ENCODE measurements at places on chromosomes 5 and 9.

DNA sequence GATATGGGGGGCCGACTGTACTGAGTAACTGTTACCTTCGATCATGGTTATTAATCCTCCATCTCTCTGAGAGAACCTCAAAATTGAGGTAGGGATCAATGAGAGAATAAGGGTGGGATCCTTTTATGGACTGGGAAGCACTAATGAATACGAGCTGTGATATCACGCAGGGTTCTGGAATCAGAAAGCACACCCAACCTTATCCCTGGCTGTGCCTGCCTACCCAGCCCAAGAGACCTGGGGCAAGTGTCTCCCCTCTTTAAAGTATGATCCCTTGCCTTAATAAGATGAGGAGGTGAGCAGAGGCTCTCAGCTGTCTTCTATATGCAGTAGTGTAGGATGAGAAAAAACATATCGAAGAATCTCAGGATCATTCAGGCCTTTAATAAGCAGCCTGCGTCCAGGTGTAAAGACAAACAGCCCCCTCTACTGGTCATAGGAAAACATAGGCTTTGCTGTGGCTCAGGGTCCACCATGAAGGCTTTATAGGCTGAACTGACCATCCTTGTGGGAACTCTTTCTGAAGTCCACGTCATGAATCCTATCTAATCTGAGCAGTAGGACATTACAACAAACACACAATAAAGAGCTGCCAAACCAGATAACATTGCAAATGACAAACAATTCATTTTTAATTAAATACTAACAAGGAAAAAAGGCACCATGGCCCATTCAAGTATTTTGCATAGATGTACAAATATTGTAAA, 16.8 kb downstream of the NIPAL4 start:
- peaks cover 8% of the 10 kb centered on the region for H3K27me3 ChIP-seq
- peaks cover 64% of the 10 kb centered on the region for H3K4me1 ChIP-seq
- H3K27ac ChIP-seq, result 0 out of 2 replicates have a peak overlapping the region, but pooled peaks have one; percentile 29
- DNase-seq, result peak; percentile 56

DNA sequence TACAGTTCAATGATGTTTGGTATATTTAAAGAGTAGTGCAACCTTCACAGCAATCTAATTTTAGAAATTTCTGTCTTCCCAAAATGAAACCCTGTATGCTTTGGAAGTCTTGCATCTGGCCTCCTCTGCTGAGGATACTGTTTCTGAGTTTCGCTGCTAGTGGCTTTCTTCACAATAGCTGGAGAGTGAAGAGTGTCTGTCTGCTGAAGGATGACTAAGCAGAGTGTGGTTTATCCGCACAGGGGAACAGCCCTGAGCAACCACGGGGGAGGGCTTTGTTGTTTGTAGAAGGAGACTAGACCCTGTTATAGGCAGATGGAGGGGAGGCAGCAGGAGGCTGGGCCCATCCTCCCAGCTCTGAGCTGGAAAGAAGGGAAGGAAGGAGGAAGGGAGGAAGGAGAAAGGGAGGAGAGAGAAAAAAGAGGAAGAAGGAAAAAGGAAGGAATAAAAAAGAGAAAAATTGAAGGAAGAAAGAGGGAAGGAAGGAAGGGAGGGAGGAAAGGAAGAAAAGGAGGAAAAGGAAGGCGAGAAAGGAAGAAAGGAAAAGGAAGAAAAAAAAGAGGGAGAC, 10.5 kb upstream of the IRX2 start:
- peaks cover 12% of the 10 kb centered on the region for H3K4me1 ChIP-seq
- DNase-seq, result no peak
- no peak overlapping the region for H3K27ac ChIP-seq

DNA sequence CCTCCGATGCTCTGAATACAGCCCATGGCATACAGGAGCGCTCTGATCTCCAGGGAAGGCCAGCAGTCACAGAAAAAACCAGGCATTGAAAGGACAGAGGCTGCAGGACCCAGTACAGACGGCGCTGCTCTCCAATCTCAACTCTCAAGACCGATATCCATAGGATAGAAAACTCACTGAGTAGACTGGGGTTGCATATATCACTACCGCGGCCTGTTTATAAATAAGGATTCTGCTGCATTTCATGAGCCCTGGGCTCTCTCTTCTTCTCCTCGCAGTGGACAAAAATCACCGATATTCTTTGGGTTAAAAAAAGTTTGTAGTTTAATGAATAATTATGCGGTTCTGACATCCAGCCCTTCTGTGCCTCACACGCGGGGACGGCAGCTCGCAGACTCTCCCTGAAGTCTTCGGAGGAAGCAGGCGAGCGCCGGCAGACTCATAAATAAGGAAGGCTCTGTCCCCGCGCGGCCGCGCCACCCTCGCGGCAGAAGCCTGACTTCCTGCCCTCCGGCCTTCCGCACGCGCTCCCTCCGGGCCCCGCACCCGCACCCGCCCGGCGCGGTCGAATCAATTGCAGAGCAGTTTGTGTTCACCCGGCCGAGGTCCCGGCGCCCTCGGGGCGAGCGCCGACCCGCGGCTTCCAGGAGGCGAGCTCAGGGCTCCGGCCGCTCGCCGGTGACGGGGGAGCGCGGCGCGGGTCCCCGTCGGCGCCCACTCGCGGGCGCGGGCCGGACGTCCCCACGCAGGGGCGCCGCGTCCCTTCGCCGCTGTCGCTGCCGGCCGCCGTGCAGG, at the start of gene FAM78A:
Gene FAM78A (minus strand): TSS at position 417 of the 795 bp plus-strand sequence. CDS start 331 bp downstream, at position 86.
- 0 out of 2 replicates have a peak, but pooled peaks cover 4% of the 10 kb centered on the region for H3K36me3 ChIP-seq
- peaks cover 24% of the 10 kb centered on the region for H3K27me3 ChIP-seq
- H3K27ac ChIP-seq, result no peak within 1 kb of the TSS
- no peak within 1 kb of the TSS for H3K4me3 ChIP-seq

- H3K4me1 ChIP-seq, result no peaks in the 10 kb centered on the region
- no peak overlapping the region for H3K27ac ChIP-seq
- no peak overlapping the region for H3K4me3 ChIP-seq
- H3K36me3 ChIP-seq, result no peaks in the 10 kb centered on the region
- H3K27me3 ChIP-seq, result peaks cover 2% of the 10 kb centered on the region
- no peak for DNase-seq
Observed at GRCh38 chr9:90309809-90310520, 332.7 kb downstream of the DIRAS2 start.

DNA sequence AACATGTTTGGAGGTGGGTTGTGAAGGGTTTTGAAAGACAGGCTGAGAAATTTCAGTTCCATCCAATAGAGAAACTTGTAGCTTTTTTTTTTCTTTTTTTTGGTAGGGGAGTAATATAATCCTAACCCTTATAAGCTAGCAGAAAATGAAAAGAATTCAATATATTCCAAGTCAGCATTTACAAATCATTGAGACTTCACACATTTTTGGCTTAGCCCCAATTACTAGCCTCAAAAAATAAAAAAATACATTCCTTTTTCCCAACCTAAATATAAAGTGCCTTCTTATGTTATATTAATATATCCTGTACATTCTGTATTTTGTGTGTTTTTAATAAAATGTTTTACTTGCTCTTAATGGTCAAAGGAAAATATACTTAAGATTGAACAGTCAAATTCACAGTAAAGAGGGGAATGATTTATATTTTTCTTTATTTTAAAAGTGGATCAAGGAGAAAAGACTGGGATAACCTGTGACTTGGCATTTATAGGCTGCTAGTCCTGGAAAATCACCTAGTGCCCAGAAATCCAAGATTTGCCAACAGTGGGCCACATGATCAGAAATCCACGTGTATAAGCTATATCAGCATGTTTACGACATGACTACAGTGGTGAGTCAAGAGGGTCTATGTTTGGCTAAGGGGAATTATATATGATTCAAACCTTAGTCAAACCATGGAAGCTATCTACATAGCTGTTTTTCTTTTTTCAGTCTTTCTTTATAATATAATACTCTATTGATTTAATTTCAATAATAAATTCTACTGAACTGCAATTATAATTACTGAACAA, 14.5 kb downstream of the HACD4 start:
- DNase-seq, result peak; percentile 78
- H3K4me1 ChIP-seq, result peaks cover 31% of the 10 kb centered on the region
- H3K27me3 ChIP-seq, result no peaks in the 10 kb centered on the region
- H3K4me3 ChIP-seq, result no peak overlapping the region
- peak overlapping the region; percentile 70 for H3K27ac ChIP-seq

- H3K4me3 ChIP-seq, result no peak overlapping the region
- peaks cover under 1% of the 10 kb centered on the region for H3K27me3 ChIP-seq
- no peaks in the 10 kb centered on the region for H3K36me3 ChIP-seq
- peak; percentile 54 for DNase-seq
- H3K27ac ChIP-seq, result peak overlapping the region; percentile 36
Observed at GRCh38 chr5:35803191-35803651, 53.5 kb upstream of the IL7R start.

- DNase-seq, result no peak
- H3K27ac ChIP-seq, result no peak overlapping the region
- no peak overlapping the region for H3K4me3 ChIP-seq
- no peaks in the 10 kb centered on the region for H3K27me3 ChIP-seq
Observed at GRCh38 chr9:81637276-81637675, 52.1 kb downstream of the TLE1 start.

GRCh38 chr9:93127395-93127911, 6.6 kb downstream of the NINJ1 start:
- no peaks in the 10 kb centered on the region for H3K36me3 ChIP-seq
- H3K27me3 ChIP-seq, result 0 out of 2 replicates have a peak, but pooled peaks cover 1% of the 10 kb centered on the region
- DNase-seq, result no peak

DNA sequence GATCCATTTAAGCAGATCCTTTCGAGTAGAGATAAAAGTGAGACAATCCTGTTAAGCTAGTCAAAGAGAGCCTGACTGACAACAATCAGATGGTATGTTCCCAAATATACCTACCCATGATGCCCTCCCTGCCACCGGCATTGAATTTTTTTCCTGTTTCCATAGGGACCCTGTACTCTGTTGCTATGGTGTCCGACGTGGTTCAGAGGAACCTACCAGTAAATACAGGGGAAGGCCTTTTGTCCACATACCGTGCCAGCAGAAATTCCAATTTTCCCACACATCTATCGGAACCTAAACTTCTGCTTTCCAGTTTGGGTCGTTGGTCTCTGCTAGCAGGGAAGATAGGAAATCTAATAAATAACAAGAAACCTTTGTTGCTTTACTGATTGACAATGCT, 64.7 kb downstream of the MEGF10 start:
- no peak for DNase-seq
- H3K4me3 ChIP-seq, result no peak overlapping the region
- H3K27ac ChIP-seq, result no peak overlapping the region
- peaks cover 7% of the 10 kb centered on the region for H3K27me3 ChIP-seq
- H3K36me3 ChIP-seq, result no peaks in the 10 kb centered on the region

- DNase-seq, result no peak
- no peaks in the 10 kb centered on the region for H3K27me3 ChIP-seq
- H3K36me3 ChIP-seq, result no peaks in the 10 kb centered on the region
- H3K4me1 ChIP-seq, result no peaks in the 10 kb centered on the region
- H3K4me3 ChIP-seq, result no peak overlapping the region
Observed at GRCh38 chr5:30832519-30832918, 361.0 kb upstream of the CDH6 start.

- H3K27ac ChIP-seq, result no peak overlapping the region
- DNase-seq, result no peak
- H3K36me3 ChIP-seq, result no peaks in the 10 kb centered on the region
- peak overlapping the region; percentile 81 for H3K4me3 ChIP-seq
- H3K27me3 ChIP-seq, result peaks cover 6% of the 10 kb centered on the region
Observed at GRCh38 chr9:127396253-127396807, 639 bp upstream of the SLC2A8 start.

- no peak for DNase-seq
- H3K27ac ChIP-seq, result no peak overlapping the region
- no peaks in the 10 kb centered on the region for H3K27me3 ChIP-seq
- H3K36me3 ChIP-seq, result no peaks in the 10 kb centered on the region
- peaks cover 36% of the 10 kb centered on the region for H3K4me1 ChIP-seq
- no peak overlapping the region for H3K4me3 ChIP-seq
Observed at GRCh38 chr9:98381311-98382103, 126.1 kb upstream of the TBC1D2 start.

GRCh38 chr5:12242950-12243888, 339.0 kb upstream of the CTNND2 start:
- DNase-seq, result no peak
- H3K36me3 ChIP-seq, result no peaks in the 10 kb centered on the region
- peaks cover 5% of the 10 kb centered on the region for H3K4me1 ChIP-seq
- no peak overlapping the region for H3K4me3 ChIP-seq

DNA sequence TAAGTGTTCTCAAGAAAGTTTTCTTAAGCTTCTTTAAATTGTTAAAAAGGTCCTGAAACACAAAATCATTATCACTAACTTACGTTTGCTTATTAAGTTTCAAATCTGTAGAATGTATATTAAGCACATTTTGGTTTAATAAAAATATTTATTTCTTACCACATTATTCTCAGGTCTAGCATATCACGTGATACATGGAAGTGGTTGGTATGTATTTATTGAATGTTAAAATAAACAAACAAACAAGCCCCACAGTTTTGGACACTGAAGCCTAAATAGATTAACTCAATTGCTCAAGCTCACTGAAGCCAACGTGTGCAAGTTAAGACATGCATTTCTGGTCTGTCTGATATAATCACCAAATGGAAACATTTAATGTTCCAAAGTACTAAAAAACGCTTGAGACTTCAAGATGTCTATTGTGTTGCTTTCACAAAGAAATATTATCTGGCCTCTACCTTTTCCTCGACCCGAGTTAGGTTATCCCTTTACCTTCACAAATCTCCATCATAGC, 1136.9 kb downstream of the TAF11L14 start:
- no peak overlapping the region for H3K4me3 ChIP-seq
- no peak overlapping the region for H3K27ac ChIP-seq
- no peaks in the 10 kb centered on the region for H3K4me1 ChIP-seq
- H3K36me3 ChIP-seq, result no peaks in the 10 kb centered on the region
- no peaks in the 10 kb centered on the region for H3K27me3 ChIP-seq

- H3K36me3 ChIP-seq, result peaks cover 9% of the 10 kb centered on the region
- DNase-seq, result peak; percentile 56
- H3K27ac ChIP-seq, result peak overlapping the region; percentile 88
Observed at GRCh38 chr9:34252670-34253459, 74.0 kb downstream of the UBAP1 start.

DNA sequence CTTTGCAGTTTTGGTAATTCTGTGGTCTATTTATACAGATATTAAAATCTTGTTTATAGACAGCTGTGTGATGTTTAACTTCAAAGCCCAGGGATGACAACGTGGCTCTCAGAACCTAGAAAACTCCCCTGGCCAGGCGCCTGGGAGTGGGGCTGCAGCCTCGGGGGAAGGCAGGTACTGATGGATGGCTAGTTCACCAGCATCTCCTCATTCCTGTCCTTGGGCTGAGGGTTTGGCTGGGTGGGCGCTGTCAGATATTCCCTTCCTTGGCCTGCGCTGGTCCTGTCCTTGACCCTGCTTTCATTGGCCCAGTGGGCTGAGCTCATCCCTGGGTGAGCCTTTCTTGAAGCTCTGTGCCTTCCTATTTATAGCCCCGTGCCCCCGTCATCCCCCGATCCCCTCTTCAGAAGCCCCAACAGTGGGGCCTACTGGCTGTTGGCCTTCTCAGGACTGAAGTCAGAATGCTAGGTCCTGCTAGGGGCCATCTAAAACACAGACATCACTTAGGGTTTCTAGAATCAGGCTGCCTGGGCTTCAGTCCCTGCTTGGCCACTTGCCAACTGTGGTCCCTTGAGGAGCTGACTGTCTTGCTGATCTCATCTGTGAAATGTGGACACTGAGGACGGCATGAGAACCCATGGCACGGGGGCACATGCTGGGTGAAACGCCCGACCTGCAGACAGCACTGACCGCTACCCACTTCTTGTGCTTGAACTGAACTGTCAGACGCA, 20.9 kb downstream of the SH3GLB2 start:
- peaks cover 8% of the 10 kb centered on the region for H3K36me3 ChIP-seq
- H3K4me3 ChIP-seq, result no peak overlapping the region
- H3K4me1 ChIP-seq, result no peaks in the 10 kb centered on the region
- no peak overlapping the region for H3K27ac ChIP-seq
- DNase-seq, result no peak

All from HFFc6 (cell line).